ENCODE measurements at places on chromosomes 2 and 18.

DNA sequence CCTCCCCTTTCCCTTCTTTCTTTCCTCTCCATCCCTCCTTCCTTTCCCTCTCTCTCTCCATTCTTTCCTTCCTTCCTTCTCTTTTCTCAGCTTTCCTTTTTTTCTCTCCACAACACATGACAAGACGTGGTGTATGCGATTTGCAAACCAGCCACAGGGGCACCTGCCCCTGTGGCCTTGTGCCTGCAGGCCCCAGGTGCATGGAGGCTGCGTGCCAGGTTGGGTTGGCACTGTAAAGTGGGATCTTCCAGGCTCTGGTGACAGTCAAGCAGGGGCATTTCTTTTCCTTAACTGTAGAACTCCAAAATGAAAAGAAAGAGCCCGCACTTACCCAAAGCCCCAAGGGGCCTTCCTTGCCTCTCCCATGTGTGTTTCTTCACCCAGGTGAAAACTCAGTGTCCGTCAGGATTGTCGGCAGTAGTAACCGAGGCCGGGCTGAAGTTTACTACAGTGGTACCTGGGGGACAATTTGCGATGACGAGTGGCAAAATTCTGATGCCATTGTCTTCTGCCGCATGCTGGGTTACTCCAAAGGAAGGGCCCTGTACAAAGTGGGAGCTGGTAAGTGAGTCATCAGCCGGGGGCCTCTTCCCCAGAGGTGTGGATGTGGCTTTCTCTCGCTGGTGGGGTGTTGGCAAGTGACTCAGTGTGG lies 50.9 kb downstream of the MARCO start:
- no peak overlapping the region for H3K4me3 ChIP-seq
- no peaks in the 10 kb centered on the region for H3K27me3 ChIP-seq
- H3K36me3 ChIP-seq: no peaks in the 10 kb centered on the region
- DNase-seq: no peak
- no peak overlapping the region for H3K27ac ChIP-seq

DNA sequence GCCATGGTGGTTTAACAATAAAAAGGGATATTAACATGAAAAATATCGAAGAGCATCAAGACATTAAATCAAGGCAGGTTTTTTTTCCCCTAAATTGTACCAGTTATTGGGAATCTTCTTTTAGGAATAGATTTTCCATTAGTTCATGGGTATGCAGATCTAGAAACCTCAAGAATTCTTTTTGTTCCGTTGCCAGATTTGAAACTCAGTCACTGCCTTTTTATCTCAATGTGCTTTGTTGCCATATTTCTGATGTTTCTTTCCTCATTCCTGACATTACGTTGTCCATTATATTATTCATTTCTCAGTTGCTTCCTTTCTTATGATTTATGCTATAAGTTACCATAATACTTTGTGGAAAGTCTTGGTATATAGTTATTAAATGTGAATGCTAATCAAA lies 162.2 kb downstream of the CD226 start:
- H3K27ac ChIP-seq: no peak overlapping the region
- no peak overlapping the region for H3K4me3 ChIP-seq
- no peaks in the 10 kb centered on the region for H3K36me3 ChIP-seq
- no peaks in the 10 kb centered on the region for H3K27me3 ChIP-seq
- no peaks in the 10 kb centered on the region for H3K4me1 ChIP-seq

DNA sequence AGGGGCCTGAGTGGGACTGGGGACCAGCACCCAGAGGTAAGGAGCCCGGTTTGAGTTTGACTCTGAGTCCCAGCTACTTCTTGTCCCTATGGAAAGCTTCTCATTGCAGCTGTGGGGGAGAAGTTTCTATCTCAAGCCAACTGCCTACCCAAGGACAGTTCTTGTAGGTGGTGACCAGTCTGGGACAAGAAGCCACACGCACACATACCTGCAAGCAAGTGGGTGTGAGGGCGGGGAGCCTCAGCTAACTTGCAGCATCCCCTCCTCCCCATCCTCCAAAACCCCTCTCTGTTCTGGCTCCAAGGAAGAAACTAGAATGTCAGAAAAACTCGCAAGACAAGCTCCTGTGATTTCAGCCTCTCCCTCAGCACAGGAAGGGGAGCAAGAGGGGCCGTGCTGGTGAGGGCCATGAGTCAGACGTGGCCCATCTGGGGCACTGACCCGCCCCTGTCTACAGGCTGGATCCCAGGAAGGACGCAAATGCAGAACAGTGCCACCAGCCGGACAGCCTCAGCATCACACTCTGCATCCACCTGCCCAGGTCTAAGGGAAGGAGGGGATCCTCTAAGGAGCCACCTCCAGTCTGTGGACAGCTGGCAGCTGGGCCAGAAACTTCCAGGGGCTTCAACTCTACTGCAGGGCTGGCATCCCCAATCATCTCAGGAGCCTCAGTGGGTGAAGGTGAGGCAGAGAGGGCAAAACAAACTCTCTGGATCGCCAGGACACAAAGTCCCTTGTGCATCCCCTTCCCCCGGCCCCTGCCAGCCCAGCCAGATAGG lies 103.4 kb downstream of the TNS1 start:
- peaks cover 10% of the 10 kb centered on the region for H3K4me1 ChIP-seq
- H3K27ac ChIP-seq: no peak overlapping the region
- H3K4me3 ChIP-seq: no peak overlapping the region
- H3K27me3 ChIP-seq: no peaks in the 10 kb centered on the region
- no peaks in the 10 kb centered on the region for H3K36me3 ChIP-seq

DNA sequence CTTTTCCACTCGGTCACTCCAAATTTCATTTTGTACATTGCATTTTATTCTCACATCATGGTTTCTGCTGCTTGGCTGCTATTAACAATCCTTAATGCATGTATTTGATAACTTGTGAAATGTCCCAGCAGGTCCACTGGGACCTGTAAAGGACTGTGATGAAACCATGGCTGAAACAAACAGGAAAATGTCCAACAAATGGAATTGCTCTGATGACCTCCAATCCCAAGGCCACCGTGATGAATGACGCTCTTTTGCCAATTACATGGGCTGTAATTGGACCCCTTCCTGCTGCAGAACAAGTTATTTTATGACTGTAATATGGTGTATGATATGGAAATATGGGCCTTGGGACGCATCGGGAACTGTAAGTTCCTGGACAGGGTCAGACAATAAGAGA lies 224.2 kb upstream of the CXCR4 start:
- H3K36me3 ChIP-seq: no peaks in the 10 kb centered on the region
- H3K4me1 ChIP-seq: no peaks in the 10 kb centered on the region
- H3K4me3 ChIP-seq: no peak overlapping the region
- no peak for DNase-seq
- H3K27me3 ChIP-seq: no peaks in the 10 kb centered on the region

GRCh38 chr2:2787301-2787907 lies 456.3 kb upstream of the MYT1L start:
- no peak overlapping the region for H3K4me3 ChIP-seq
- H3K27me3 ChIP-seq: no peaks in the 10 kb centered on the region
- H3K27ac ChIP-seq: no peak overlapping the region
- no peaks in the 10 kb centered on the region for H3K4me1 ChIP-seq

DNA sequence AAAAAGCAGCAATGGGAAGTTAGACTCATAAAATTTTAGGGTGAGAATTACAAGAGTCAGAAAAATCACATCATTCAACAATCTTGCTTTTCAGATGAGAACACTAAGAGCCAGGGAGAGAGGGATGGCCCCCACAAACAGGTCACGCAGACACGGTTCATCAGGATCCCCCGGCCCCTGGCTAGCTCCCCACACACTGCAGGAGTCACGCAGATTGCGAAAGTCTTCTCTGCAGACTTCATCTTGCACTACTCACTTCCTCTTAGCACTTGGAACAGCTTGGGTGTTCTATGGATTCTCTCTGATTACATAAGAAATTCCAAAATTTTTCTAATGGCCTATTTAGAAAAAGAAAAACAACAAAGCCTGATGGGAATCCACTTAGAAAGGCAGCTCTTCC lies 21.6 kb upstream of the SULT1C2 start:
- H3K27ac ChIP-seq: no peak overlapping the region
- H3K36me3 ChIP-seq: no peaks in the 10 kb centered on the region
- DNase-seq: no peak

DNA sequence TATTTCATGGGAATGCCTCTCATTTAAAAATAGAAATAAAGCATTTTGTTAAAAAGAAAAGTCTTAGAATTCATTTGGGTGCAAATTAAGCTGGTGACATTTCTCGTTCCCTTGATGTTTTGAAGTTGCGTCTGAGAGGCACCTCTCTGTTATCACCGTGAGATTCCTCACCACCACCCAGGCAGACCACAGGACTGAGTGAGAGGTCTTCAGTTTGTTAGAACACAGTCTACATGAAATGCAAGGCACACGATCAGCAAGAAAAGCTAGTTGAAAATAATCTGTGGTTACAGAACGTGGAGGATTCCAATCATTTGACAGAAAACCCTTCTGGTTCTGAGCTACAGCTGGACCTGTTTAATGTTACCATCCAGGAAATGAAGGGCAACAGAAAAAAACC lies 116.0 kb downstream of the UXS1 start:
- no peaks in the 10 kb centered on the region for H3K36me3 ChIP-seq
- no peak for DNase-seq
- no peaks in the 10 kb centered on the region for H3K27me3 ChIP-seq
- no peaks in the 10 kb centered on the region for H3K4me1 ChIP-seq
- H3K27ac ChIP-seq: no peak overlapping the region
- no peak overlapping the region for H3K4me3 ChIP-seq

DNA sequence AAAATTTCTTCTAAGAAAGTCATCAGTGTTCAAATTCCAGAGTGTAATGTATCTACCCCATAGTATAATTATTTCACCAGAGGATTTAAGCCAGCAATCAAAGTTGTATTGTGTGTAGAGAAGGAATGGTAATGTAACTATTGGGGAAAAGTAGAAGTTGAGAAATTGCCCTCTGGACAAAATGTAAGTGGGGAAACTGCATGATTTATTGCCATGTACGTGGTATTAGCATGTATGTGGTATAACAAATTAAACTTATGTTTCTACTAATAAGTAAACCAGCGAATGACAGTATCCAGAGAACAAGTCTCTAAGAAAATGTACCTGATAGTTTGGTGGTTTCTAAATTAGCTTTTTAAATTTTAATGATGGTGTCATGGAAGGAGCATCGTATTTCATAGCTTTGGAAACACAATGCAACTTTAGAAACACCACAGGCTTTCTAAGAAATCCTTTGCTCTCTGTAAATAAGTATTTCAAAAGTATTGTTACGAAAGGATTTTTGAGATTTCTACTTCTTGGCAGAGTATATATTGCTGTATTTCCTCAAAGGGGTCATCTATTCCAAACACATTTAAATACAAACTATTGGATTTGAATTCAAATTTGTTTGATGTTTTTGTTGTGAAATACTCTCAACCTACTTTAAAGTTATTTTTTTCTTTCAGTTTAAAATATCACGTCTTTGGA lies 1018.9 kb upstream of the ZEB2 start:
- no peaks in the 10 kb centered on the region for H3K4me1 ChIP-seq
- H3K27ac ChIP-seq: no peak overlapping the region
- H3K27me3 ChIP-seq: no peaks in the 10 kb centered on the region
- H3K36me3 ChIP-seq: no peaks in the 10 kb centered on the region
- DNase-seq: no peak

GRCh38 chr18:55634545-55634944 lies 46.6 kb upstream of the TCF4 start:
- H3K4me3 ChIP-seq: no peak overlapping the region
- H3K36me3 ChIP-seq: no peaks in the 10 kb centered on the region
- H3K27ac ChIP-seq: no peak overlapping the region
- H3K27me3 ChIP-seq: no peaks in the 10 kb centered on the region
- DNase-seq: no peak

- H3K36me3 ChIP-seq: no peaks in the 10 kb centered on the region
- no peaks in the 10 kb centered on the region for H3K27me3 ChIP-seq
- DNase-seq: no peak
- H3K4me1 ChIP-seq: no peaks in the 10 kb centered on the region
- H3K4me3 ChIP-seq: no peak overlapping the region
Observed at GRCh38 chr2:13676269-13676668, 956.2 kb upstream of the LRATD1 start.

- no peaks in the 10 kb centered on the region for H3K4me1 ChIP-seq
- H3K36me3 ChIP-seq: no peaks in the 10 kb centered on the region
- H3K4me3 ChIP-seq: no peak overlapping the region
- H3K27me3 ChIP-seq: no peaks in the 10 kb centered on the region
Observed at GRCh38 chr18:26662996-26663395, 114.6 kb upstream of the KCTD1 start.

GRCh38 chr2:240991378-240992263 lies 6.8 kb upstream of the SNED1 start:
- H3K4me1 ChIP-seq: no peaks in the 10 kb centered on the region
- H3K36me3 ChIP-seq: no peaks in the 10 kb centered on the region
- DNase-seq: no peak
- no peak overlapping the region for H3K27ac ChIP-seq
- H3K4me3 ChIP-seq: no peak overlapping the region
- no peaks in the 10 kb centered on the region for H3K27me3 ChIP-seq

GRCh38 chr2:203631068-203631757 lies 75.2 kb upstream of the CD28 start:
- no peaks in the 10 kb centered on the region for H3K4me1 ChIP-seq
- no peaks in the 10 kb centered on the region for H3K36me3 ChIP-seq
- no peaks in the 10 kb centered on the region for H3K27me3 ChIP-seq

GRCh38 chr2:50658883-50659282 lies 373.0 kb downstream of the NRXN1 start:
- no peaks in the 10 kb centered on the region for H3K36me3 ChIP-seq
- no peaks in the 10 kb centered on the region for H3K4me1 ChIP-seq
- DNase-seq: no peak
- H3K4me3 ChIP-seq: no peak overlapping the region
- no peak overlapping the region for H3K27ac ChIP-seq
- H3K27me3 ChIP-seq: no peaks in the 10 kb centered on the region

Data from natural killer cell (primary cell).